Endothelial cell of umbilical vein (primary cell): ENCODE measurements at places on chromosomes 12 and 14. TPM values are rescaled to one million over a fixed set of nuclear protein-coding genes. Genes with fewer than 3 reads are reported as not detected.

PLEKHD1 gene
- polyA plus RNA-seq, result 0.01 TPM in 1 of 2 replicates, not detected in the other

DNA sequence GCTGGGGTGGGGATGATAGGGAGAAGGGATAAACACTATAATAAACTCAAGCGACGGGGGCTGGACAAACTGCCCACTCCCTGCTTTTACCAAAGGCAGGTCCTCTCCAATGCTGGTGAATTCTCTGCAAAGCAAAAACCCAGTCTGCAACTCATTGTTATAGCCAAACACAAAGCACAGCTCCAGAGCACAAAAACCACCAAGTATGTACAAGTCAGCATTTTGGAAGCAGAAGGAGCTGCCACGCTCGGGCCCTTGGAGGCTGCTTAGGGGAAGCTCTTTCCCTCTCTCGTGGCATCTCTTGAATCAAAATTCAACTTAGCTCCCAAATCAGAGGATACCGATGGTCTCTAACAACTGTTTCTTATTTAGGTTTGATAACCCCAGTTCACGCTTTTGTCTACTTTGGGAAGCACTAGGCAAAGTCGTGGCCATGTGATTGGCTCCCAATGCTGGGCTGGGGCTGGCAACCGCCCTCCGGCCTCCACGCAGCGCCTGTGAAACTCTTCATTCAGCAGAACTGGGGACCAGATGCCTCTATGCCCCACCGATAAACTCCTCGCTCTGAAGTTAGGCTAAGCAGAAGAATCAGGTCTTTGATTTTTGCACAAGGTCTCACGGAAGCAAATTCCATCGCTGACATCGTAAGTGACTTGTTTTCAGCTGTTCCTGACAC is 158.5 kb upstream of the FOXN3 start:
- no peak for DNase-seq

SSTR1 gene
- 1.9 and 2.2 TPM in 2 replicates for polyA plus RNA-seq

KRT81 gene
- not detected in 2 replicates for polyA plus RNA-seq

KCNH5 gene
- polyA plus RNA-seq, result not detected in 2 replicates

DNA sequence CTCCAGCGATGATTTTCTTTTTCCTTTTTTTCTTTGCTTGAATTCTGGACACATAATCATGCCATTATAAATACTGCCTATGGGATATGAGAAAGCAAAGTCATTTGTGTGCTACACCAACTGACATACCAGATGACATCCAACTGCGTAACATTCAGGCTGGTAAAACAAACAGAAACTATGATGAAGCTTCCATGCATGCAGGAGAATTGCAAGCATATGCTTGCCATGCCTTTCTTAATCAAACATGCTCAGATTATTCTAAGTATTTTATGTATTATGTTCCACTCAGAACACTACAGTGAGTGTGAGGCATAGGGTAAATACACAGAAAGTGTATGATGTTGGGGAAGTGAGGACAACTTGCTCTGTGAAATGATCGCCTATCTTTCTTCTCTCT is 97.4 kb downstream of the C12orf50 start:
- DNase-seq, result no peak

DNA sequence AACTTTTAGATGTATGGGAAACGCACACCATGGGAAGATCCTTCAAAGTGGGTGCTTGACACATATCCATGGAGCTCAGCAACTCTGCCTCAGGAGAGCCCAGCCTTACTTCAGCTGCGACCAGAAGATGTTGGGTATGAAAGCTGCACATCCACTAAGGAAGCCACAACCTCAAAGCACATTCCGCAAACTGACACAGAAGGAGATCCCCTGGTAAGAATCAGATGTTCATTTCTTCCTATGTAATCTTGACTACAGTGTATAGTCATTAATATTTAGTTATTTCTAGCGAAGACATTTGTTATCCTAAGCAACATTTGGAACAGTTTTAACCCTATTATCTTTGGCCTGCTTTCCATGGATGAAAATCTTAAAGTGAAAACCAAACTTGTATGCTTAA is 374.2 kb downstream of the NAV3 start:
- DNase-seq, result no peak

GRCh38 chr14:104794993-104795780 is at the start of gene AKT1:
Gene AKT1 (minus strand): TSS chr14:104795748. CDS start chr14:104792643, 3,105 bp downstream.
- no peak for DNase-seq

GRCh38 chr12:27460471-27460978 is 14.0 kb downstream of the SMCO2 start:
- DNase-seq, result peak; percentile 96

VTI1B gene
- polyA plus RNA-seq, result 23.1 and 23.8 TPM in 2 replicates

NYNRIN gene
- 37.2 and 38.8 TPM in 2 replicates for polyA plus RNA-seq

KRT73 gene
- not detected in 2 replicates for polyA plus RNA-seq

EIF2S3B gene
- 0.16 and 0.21 TPM in 2 replicates for polyA plus RNA-seq

GRCh38 chr12:24270965-24271364 is 321.5 kb upstream of the SOX5 start:
- DNase-seq, result no peak

LTB4R gene
- polyA plus RNA-seq, result 9.1 and 11.7 TPM in 2 replicates

DNA sequence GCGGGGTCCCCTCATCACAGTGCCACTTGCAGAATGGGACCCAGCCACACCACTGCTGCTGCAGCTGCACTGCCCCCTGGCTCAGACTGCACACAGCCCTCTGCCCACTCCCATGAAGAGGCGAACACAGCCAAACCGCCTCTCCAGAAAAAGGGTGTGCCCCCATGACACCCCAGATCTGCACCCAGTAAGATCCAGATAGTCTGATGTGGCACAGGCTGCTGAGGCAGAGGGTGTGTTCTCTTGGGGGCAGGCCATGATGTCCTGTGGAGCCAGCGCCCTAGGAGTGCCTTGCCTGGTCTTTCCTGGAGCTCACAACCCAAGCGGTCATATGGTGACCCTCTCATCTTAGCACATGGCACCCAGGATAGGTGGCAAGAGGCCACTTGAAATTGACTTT is 44.4 kb downstream of the SLC8B1 start:
- no peak for DNase-seq

- no peak for DNase-seq
Measured at GRCh38 chr14:96081767-96082400, 42.7 kb downstream of the C14orf132 start.

DLGAP5 gene
- 5.4 and 8.3 TPM in 2 replicates for polyA plus RNA-seq

- no peak for DNase-seq
Measured at GRCh38 chr12:26402648-26403047, 207.3 kb downstream of the SSPN start.

DNA sequence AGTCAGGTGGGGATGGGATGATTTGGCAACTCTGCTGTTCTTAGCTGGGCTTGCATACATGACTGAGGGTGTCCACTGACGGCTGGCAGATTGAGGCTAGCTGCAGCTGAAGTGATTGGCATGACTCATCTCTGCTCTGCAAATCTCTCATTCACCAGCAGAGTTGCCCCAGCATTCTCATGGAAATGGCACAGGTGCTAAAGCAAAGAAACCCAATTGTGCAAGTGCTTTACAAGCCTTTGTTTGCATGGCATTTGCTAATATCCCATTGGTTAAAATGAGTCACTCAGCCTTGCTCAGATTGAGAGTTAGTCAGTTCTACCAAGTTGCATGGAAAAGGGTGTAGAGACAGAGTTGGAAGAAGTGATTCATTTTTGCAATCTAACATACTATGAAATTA is 389.7 kb upstream of the FAR2 start:
- DNase-seq, result no peak

DNA sequence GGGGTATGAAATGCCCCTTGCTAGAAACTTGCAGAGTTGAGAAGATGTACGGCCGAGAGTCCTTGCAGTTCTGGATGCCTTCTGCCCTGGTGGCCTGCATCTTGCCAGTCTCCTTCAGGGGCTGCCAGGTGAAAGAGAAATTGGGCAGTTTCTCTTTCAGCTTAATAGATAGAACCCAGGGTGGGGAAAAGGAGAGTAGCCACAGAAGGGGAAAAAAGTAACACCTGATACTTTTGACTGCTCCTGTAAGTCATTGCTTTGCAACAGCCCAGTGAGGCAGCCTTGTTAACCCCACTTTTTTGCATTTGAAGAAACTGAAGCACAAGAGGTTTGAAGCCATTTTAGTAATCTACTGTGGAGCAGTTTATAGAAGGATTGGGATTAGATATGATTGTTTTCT is 27.6 kb downstream of the TDP1 start:
- no peak for DNase-seq

DNA sequence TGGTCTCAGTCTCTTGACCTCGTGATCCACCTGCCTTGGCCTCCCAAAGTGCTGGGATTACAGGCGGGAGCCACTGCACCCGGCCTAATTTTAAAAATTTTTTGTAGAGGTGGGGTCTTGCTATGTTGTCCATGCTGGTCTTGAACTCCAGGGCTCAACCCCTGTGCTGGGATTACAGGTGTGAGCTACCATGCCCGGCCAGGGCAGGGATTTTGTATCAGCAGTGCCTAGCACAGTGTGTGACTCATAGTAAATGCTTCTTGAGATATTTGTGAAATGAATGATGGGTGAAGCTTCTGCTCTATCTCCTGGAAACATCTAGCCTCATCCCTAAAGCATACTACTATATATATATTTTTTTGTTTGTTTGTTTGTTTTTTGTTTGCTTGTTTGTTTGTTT is 36.5 kb downstream of the CCDC63 start:
- DNase-seq, result no peak
